LoVo (cell line): ENCODE measurements at places on chromosomes 1 and 21.
A peak's percentile ranks its signal among the peaks of the same experiment; 100 is the strongest.

DNA sequence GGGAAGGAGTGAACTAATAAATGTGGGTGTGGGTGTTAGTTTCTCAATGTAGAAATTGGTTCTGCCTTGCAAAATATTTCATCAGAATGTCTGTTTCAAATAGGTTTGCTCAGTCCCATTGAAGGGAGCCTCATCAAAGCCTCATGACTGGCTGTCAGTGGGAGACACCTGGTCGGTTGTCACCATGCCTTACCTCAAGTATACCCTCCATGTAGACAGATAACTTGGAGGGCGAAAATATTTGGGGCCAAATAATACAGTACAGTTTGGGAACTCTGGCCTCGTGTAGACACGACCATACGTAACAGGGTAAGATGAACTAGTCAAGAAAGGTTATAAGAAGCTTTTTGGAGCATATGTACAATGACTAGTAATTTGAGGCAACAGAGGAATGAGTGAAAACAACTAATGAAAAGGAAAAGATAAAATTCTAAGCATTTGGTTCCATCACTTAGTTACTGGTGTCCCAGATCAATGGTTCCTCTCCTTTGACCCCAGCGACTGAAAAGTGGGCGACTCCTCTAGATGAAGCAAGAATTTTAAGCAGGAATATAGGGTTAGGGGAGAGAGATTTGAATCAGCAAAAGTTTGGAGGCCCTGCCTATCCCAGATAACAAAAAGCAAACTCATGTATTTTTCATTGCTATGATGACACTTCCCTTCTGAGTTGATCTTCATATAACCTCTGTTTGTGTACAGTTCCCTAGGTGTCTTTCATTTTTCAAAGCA is 163.9 kb downstream of the LRRC40 start:
- no peak for DNase-seq

- no peak for DNase-seq
Measured at GRCh38 chr21:45418301-45419071, 13.5 kb downstream of the COL18A1 start.

- DNase-seq: no peak
Measured at GRCh38 chr1:54370287-54370989, 35.8 kb downstream of the SSBP3 start.

DNA sequence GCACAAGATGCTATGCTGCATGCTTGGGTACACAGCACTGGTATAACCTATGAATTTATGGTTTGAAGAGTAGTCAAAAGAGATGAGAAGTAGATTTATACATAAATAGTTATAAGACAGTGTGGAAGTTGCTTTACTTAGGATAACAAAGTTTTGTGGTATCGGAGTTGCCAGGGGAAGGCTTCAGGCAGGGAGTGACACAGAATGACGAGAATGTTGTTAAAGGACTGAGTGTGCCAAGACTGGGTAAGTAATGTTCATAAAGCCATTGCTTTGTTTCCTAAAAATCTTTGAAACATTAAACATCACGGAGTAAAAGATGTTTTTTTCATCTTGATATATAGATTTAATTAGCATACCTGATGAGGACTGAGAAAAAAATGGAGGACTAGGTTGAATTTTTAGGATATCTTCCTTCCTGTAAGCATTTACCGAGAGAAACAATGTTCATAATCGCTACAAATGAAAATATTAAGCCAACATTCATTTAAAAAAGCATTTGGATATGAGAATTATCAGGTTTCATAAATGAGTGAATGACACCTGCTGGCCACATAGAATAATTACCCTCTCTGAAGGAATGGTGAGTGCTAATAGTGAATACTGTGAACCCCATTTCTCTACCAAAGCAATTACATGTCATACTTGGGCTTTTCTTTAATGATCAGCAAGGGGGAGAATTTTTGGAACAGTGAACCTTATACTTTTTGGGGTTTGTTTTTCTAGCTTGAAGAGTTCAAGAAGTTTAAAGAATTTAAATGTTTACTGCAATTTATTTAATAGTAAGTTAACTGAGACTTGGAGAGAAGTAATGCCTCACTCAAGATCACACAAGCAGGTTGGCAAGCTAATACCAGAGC is 28.4 kb downstream of the EXTL2 start:
- peak; percentile 22 for DNase-seq

GRCh38 chr1:94797291-94797690 is 22.9 kb upstream of the SLC44A3 start:
- no peak for DNase-seq

DNA sequence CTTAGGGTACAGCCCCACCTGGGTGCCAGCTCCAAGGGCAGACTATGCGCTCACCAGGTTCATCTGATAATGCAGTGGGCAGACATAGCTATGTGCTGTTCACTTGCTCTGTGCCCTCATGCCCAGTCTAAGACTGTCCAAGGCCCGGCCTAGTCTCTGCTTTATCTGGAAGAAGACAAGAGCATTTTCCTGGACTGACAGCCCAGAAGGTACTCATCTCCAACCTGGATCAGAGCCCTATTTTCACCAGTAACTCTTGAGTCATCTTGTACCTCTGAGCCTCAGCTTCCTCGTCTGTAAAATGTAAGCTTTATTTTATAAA is 28.5 kb upstream of the LRRC8C start:
- no peak for DNase-seq

DNA sequence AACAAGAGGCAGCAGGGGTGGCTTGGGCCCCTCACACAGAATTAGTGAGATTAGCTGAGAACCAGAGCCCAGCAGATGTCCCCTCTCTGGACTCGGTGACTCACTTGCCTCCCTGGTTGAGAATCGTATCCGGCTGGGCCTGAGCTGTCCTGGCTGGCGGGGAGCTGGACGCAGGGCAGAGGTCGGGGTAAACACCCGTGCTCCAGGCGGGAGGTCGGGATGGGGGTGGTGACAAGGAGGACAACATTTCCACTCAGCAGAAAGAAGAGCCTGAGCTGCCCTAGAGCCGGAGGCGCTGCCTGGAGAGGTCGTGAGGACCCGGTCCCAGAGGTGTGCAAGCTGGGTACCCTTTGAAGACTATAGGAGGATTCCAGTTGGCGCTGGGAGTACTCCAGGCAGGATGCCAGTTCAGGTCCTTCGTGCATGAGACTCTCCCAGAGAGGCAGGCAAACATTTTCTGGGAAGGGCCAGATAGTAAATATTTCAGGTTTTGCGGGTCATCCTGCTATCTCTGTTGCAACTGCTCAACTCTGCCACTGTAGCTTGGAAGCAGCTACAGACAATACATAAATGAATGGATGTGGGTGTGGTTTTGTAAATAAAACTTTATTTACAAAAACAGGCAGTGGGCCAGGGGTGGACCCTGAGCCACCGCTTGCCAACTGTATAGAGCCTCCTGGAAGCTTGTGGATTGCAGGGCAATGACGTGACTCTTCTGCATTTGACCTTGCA is 116.8 kb upstream of the WNT4 start:
- peak; percentile 5 for DNase-seq

- peak; percentile 32 for DNase-seq
Measured at GRCh38 chr21:41664881-41665765, 101.7 kb downstream of the RIPK4 start.

DNA sequence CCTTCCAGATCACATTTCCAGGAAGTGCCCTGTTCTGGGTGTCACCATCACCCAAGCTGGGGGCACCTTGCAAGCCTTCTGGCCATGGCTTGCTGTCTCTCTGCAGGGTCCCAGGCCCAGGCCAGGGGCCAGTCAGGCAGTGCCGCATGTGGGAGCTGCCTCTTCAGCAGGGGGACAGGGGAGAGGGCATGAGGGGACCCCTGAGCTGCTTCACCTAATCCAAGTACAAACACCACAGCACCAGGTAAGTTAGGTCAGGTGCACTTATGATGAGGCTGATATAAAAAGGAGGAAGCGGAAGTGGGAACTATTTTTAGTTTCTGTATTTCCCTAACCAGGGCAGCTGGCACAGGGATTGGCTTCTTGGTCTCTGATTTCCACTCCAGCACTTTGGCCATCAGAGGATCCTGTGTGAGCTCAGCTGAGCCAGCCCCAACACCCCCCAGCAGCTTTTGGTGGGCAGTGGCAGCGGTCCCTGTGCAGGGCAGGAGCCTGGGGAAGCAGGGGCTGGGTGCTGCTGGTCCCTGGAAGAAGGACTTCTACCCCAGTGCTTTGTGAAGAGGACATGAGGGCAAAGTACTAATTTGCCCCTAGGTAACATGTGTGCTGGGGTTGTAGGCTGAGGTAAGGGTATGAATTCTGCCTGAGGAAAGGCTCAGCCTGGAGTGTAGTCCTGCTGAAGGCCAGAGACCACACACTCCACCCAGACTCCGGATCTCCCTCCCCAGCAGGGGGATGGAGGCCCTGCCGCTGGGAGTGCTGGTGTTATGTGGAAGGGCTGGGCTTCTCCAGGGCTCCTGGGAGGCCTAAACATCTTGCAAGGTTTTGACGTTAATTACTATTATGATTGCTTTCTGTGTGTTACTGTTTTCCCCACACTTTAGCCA is 3.3 kb upstream of the PCBP3 start:
- DNase-seq: no peak

DNA sequence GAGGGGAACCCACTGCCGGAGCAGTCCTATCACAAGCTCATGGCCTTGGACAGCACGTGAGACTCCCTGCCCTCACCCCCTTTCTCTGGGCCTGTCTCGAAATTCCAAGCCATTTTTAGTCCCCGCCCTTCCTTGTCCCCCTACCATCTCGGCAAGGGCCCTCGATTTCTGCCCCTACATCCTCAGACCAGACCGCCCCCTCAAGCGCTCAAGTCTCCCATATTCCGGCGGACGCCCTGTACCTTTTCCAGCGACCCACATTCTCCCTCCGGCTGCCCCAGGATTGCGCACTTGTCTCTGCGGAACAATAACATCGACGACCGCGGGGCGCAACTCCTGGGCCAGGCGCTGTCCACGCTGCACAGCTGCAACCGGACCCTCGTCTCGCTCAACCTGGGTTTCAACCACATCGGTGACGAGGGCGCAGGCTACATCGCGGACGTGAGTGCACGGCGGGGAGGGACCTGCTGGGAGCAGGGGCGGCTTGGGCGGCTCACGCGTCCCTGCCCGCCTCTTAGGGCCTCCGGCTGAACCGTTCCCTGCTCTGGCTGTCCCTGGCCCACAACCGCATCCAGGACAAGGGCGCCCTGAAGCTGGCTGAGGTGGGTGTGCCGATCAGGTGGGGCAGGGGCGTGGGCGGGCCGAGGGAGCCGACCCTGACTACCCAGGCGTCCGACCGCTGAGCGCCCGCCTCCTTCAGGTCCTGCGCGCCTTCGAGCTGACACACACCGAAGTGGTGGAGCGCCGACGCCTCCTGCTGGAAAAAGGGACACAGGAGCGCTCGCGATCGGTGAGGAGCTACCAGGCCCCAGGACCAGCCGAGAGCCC is 7.0 kb downstream of the LRRC71 start:
- DNase-seq: no peak

- no peak for DNase-seq
Measured at GRCh38 chr1:116388122-116388521, 15.1 kb downstream of the ATP1A1 start.

- no peak for DNase-seq
Measured at GRCh38 chr1:33758698-33759097, 105.2 kb upstream of the HMGB4 start.

DNA sequence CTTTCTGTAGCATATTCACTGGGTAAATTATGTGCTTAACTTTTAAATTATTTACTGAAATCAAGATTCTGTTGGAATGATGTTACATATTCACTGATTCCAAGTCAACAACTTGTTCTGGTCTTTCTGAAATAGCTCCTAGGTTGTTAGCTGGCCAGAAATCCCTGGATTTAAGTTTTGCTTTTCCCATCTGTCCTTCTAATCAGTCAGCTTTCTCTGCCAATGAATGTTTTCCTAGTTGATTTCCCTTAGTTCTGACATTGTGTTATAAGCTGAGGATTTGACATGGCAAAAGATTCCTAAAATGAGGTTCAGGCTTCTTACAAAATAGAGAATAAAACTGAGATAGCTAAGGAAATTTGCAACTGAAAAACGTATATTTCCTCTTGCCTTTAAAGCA is 1479.6 kb downstream of the MRPL39 start:
- no peak for DNase-seq

- DNase-seq: no peak
Measured at GRCh38 chr1:194167956-194168640, 981.7 kb upstream of the B3GALT2 start.

GRCh38 chr1:180031664-180032063 is 77.1 kb downstream of the CEP350 start:
- no peak for DNase-seq

DNA sequence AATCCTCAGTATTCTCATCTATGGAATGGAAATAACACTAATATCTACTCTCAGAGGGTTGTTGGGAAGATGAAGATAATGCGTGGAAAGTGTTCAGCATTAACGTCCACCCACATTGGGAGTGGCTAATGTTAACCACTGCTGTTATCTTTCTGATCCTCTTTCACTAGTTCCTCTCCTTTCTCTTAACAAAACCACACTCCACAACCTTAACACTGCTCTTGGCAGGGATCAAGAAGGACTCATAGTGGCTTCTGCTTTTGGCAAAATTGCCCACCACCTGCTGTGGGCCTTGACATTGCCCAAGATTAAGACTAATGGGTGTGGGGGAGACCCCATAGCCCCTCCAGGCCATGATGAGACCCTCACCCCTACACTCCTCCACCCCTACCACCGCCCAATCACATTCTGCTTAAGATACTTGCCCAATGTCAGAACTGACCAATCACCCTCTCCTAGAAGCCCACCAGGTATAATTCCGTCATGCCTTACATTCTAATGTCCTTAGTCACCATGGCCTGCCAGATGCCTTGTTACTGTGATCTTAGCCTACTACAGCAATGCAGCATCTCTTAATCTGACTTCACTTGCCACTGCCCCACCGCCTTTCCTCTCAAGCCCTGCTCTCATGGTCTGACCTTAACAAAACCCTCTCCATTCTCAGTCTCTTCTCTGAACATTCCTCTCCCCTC is 27.1 kb downstream of the DHCR24 start:
- no peak for DNase-seq

DNA sequence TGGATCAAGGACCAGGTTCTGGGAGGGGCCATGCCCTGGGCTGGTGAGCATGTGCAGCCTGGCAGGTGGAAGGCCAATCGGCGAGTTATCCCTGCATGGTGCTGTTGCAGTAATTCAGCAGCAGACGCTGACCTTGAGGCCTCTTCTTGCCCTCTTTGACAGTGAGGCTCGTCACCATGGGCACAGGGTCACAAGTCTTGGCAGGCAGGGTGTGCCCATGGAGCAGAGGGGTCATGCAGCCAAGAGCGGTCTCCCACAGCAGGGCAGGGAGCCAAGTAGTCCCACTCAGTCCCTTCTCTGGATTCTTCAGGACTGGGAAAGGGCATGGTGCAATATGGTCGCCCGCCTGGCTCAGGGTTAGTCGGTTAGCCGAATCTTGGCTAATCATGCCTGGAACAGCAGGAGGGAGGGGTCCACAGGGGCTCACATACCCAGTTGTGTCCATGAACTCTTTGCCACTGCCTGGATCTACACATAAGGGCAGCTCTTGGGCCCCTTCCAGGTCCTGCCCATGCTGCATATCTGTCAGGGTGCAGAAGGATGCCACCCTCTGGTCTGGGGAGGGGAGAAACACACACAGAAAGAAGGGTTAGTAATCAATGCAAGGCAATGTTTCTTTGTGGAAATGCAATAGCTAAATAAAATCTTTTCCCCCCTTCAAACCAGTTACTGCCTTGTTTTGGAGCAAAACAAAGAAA is 226.8 kb downstream of the SIPA1L2 start:
- no peak for DNase-seq

DNA sequence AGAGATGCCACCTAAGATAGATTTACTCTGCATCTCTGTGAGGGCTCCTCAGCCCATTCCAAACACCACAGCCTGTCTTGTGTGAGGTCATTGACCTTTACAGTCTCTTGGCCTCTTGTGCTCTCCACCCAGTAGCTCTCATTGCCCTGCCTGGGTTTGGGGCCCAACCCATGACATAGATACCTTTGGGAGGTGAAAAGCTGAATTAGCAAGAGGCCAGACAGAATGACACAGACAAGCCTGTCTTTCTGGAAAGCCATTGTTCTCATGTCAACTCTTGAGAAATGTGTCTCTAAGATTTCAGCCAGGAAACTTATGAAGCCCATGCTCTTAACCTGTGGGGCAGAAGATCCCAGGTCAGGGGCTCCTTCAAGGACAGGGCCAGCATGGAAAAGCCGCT is 18.4 kb upstream of the F3 start:
- DNase-seq: no peak
